ENCODE measurements at places on chromosomes 1 and 21.

GRCh38 chr1:202235856-202236837 lies 42.5 kb downstream of the LGR6 start:
- peak; percentile 45 for DNase-seq

DNA sequence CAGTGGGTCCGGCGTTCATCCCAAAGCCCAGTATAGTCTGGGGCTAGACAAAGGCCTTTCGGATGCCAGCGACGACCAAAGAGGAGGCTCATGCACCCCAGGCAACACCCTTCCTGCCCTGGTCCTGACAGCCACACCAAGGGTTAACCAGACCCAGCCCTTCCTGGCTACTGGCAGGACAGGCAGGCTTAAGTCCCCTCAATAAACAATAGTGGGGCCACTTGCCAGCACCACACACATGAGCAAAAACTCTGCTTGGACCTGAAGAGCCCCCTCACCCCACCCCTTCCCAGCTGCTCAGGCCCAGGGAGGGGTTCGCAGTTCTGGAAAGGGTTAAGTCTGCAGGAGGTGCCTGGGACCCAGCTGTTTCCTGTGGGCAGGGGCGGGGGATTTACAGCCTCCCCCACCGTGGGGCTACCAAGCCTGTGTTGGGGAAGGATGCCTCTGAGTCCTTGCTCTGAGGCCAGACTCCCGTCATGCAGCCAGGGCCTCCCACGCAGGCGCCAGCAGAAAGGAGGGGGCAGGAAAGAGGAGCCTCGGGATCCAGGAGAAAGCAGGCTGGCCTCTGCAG lies 18.2 kb downstream of the PHLDA3 start:
- DNase-seq = no peak

- no peak for DNase-seq
Measured at GRCh38 chr1:8408151-8408839, 90.4 kb downstream of the SLC45A1 start.

DNA sequence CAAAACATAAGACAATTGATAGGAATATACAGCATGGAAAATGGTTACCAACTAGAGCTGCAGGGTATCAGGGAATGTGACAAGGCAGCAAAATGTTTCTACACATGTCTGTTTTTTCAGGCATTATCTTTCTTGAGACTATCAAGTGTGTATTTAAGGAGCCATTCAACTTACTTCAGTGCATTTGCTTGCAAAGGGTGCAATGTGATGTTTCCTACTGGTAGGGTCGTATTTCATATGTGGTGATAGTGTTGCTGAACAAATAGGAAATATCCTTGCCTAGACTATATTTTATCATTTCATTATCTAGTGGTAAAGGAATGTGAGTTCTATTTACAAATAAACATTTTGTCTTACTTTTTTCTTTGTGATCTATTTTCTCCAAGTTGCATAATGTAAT lies 42.4 kb downstream of the PTPRC start:
- DNase-seq = no peak

GRCh38 chr1:110557481-110557880 lies 38.5 kb upstream of the KCNA10 start:
- DNase-seq = no peak

DNA sequence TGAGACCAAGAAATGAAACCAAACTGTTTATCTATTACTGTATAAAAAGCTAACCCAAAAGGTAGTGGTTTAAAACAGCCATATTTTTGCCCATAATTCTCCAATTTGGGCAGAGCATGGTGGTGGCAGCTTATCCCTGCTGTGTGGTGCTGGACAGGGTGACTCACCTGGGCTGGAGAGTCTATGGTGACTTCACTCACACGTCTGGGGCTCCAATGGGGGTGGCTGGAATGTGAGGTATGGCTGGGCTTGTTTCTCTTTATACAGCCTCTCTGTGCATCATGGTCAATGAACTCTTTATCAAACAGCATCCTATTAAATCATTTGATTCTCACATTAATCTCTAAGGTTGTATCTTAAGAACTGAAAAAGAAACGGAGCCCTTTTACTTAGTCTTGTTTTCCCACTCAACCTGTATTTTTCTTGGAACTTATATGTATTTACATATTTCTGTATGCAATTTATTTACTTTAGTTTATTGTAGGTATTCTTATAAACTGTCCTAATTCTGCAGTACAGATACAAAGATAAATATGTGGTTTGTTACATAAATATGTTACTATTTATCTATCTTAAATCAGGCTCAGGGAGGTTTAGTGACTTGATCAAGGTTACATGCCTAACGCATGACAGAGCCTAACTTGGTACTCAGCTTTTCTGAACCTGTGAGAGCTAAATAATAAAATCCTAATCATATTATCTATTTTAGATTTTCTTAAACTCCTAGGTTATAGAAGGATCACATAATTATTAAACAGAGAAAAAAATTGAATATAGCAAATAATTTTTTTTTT lies 37.5 kb upstream of the WLS start:
- no peak for DNase-seq

DNA sequence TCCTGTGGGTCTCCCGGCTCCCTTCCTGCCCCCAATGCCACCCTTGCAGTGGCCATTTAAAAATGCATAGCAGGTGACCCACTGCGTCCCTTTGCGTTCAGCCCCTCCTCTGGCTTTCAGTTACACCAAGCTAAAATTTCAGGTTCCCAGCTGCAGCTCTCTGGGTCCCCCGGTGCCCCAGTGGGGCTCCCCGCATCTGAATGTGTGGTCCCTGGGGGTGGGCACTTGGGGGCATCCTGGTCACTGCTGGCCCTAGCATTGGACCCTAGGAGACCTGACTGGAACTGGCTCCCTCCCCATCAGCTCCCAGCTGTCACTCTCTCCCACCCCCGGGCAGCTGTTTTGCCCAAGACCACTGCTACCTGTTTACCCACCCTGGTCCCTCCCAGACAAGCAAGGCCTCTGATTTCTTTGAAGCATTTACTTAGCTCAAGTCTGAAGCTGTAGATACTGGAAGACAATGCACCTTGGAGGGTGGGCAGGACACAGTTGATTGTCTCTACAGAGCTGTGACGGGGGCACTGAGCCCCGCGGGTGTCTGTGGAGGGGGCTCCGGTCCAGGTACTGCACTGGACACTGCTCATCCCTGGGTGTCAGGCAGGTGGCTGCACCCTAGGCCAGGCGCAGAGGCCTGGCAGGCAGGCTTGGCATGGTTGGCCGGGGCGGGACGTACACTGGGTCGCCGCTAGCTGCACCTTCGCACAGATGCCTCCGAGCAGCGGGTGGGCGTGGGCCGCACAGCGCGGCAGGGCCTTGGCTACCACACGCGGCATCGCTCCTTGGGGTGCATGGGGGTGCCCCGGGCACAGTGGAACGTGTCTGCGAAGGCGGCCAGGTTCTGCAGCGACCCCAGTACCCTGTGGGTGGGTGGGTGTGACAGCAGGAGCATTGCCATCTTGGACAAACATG lies 3.9 kb downstream of the PRXL2B start:
- no peak for DNase-seq

GRCh38 chr1:226884116-226884625 lies 13.8 kb downstream of the PSEN2 start:
- DNase-seq = no peak

GRCh38 chr1:244447024-244447423 lies 4.7 kb downstream of the ADSS2 start:
- DNase-seq = no peak

DNA sequence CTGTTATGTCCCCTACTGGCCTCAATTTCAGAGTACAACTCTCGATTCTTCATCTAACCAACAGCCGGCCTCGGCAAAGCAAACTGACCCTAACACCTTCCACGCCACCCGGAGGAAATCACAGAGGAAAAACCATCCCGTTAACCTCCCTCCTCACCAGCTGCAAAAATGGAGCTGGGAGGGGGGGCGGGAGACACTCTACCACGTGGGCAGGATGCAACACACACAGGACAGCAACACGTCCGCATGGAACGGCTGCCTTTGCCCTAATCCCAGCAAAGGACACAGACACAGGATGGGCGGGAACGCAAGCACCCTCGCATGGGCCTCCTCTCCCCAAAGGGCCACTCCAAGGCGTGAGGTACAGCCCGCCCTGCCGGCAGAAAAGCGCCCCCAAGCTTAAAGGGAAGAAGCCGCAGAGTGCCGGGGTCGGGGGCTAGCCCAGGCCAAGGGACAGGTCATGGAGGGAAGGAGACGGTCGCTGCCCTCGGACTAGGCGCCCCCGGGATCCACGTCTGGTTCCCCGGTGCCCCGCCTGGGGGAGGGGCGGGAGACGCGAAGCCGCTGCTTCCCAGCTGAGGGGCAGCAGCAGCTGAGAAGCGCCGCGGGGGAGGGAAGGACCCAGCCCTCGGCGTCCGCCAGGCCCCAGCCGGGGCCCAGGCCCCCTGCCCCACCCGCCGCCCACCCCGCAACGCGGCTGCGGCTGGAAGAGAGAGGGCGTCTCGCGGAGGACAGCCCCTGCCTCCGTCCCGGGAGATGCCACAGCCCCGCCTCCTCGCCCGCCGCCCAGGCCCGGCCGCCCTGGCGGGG lies 590 bp downstream of the FOXJ3 start:
- DNase-seq = no peak

DNA sequence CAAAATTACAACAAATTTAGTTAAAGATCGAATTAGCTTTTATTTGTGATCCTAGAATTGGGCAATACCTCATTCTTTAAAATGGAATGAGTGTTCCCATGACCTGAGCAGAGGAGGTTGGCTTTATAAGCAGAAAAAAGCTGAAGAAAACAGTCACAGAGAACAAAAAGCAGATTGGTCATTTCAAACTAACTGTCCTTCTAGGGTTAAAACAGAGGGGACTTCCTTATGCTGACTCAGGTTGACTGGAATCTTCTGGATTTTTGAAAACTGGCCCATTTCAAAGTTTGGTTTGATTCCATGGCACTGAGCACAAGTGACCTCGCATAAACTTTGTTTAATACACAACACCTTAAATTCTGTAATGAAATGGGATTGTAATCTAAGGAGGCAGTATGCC lies 17.6 kb downstream of the NFASC start:
- no peak for DNase-seq

DNA sequence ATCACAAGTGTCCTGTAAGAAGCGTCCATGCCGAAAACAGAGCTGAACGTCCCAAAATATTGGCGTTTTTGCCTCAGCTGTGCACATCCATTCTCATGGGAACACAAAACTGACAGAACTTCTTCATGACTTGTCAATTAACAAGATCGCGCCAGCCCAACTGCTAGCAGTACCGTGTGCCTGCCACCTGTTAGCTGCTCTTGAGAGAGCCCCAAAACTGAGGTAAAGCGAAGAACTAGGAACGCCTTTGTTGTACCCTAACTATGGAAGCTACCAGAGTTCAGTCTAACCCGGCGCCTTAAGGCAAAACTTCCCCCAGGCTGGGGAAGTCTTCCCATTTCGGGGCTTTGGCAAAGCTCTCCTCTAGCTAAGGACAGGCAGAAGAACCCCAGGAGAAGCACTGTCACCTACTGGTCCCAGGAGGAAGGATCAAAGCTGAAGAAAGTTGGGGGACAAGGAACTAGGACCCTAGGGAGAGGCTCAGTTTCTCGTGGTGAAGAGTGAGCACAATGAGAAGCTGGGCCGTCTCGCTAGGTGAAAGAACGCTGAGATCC lies 719 bp downstream of the EYA3 start:
- DNase-seq = peak; percentile 9

- DNase-seq = no peak
Measured at GRCh38 chr1:182291584-182292192, 99.9 kb downstream of the GLUL start.

DNA sequence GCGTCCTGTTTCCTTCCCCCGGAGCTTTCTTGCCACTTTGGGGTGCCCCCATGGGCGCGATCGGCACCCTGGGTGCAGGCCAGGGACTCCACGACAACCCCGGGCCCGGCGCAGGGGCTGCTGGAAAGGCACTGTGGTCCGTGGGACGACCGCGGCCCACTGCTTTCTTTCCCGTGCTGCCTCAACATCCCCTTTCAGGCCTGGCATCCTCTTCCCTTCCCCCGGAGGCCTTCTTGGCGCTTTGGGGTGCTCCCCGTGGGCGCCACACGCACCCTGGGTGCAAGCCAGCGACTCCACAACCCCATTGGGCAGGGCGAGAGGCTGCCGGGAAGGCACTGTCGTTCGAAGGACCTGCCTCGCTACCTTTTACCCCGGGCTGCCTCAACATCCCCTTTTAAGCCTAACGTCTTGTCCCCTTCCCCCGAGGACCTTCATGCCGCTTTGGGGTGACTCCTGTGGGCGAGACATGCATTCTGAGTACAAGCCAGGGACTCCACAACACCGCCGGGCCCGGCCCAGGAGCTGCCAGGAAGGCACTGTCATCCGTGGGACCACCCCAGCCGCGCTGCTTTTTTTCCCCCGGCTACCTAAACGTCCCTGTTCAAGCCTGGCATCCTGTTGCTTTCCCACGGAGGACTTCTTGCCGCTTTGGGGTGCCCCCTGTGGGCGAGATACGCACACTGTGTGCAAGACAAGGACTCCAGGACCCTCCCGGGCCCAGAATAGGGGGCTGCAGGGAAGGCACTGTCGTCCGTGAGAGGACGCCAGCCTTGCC lies 137.8 kb downstream of the LIPI start:
- DNase-seq = no peak

DNA sequence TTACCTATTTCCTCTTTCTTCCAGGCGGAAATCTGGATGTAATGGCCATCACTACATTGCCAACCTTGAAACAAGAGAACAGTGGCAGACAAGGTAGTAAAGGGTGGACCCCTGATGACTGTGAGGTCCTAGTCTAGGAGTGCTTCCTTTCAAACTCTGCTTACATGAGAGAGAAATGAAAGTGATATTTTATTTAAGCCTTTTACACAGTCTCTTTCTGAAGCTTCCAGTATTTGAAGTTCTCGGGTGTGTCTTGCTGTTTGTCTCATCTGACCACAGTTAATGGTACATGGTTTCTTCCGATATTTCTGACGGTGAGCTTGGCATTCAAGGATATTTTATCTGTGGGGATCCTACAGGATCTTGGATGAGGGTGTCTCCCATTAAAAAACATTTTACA lies 215.2 kb downstream of the SLC45A1 start:
- no peak for DNase-seq

- no peak for DNase-seq
Measured at GRCh38 chr1:226542623-226543103, 5.9 kb upstream of the STUM start.

GRCh38 chr1:152982076-152982475 lies 1.8 kb upstream of the SPRR1A start:
- no peak for DNase-seq

- peak; percentile 37 for DNase-seq
Measured at GRCh38 chr1:171794085-171794484, 12.6 kb downstream of the METTL13 start.

DNA sequence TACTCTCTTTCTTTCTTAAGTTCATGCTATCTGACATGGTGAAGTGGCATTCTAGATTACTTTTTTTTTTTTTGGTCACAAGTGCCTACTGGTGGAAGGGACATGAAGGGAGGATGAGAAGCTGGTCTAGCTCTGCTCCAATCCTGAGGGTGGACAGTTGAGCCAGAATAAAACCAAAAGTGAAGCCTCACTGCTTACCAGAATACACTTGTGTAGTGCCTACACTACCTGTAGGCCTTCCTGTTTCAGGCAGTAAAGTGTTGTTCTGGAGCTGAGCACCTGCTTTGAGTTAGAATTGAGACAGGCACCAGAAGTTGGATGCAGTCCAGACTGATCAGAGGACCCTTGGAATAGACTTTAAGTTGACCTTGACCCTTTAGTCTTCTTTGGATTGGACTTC lies 40.4 kb upstream of the APOBEC4 start:
- DNase-seq = no peak

- DNase-seq = no peak
Measured at GRCh38 chr1:6145396-6145750, 34.7 kb downstream of the CHD5 start.

GRCh38 chr1:81682490-81682889 lies 118.2 kb upstream of the ADGRL2 start:
- DNase-seq = no peak
